MG63 (cell line): ENCODE measurements at places on chromosomes 7 and 10. TPM values are rescaled to one million over a fixed set of nuclear protein-coding genes. Genes with fewer than 3 reads are reported as not detected.

DNA sequence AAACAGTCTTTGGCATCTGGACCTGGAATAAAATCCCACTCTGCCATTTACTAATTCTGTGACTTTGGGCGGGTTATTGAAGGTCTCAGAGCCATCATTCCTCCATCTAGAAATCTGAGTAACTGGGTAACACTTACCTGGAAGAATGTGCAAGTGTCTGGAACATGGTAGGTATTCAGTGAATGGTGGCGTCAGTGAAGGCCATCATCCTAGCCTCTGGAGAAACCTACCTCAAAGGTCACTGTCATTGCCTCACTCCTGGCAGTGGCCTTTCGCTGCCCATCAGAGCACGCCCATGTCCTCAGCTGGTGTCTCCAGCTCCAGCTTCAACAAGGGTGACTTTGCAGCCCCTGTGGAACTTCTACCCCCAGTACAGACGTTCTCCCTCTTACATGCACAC lies 4.5 kb downstream of the GAL3ST4 start:
- DNase-seq = no peak

DNA sequence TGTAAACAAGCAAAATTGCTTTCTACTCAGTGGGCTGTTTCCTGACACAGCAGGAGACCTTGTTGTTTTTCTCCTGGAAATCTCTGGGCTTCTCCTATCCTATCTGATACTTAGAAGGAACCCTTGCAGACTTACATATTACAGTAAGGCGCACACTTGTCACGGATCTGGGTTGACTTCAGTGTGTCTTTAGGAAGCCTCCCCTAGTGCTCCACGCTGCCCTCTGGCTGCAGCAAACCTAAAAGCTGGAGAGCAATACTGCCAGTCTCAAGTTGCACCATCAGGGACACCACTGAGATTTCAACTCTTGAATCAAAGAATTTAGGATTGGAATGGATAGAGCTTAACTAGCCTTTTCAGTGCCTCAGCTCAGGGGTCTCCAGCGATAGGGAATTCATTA lies 495.3 kb downstream of the LRMDA start:
- DNase-seq = no peak

- DNase-seq = no peak
These were observed 50.4 kb upstream of the NKX6-2 start for GRCh38 chr10:132836248-132836831.

DNA sequence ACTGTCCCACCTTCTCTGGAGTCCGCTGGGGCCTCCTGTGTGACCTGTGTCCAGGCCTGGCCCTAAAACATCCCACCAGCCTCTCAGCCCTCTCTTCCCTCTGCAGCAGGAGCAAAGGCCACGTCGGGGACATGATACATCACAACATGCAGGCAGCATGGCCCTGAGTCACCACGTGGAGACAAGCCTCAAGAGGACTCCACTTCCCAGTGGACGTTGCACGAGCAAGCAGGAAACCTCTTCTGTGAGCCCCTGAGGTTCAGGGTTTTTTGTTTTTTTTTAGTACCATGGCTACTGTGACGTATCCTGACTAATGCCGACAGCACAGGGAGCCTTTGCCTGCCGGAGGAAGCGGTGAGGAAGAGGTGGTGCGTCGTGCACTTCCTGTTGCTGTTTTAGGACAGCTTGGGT lies 165.9 kb downstream of the DNAJB6 start:
- DNase-seq = no peak

DNA sequence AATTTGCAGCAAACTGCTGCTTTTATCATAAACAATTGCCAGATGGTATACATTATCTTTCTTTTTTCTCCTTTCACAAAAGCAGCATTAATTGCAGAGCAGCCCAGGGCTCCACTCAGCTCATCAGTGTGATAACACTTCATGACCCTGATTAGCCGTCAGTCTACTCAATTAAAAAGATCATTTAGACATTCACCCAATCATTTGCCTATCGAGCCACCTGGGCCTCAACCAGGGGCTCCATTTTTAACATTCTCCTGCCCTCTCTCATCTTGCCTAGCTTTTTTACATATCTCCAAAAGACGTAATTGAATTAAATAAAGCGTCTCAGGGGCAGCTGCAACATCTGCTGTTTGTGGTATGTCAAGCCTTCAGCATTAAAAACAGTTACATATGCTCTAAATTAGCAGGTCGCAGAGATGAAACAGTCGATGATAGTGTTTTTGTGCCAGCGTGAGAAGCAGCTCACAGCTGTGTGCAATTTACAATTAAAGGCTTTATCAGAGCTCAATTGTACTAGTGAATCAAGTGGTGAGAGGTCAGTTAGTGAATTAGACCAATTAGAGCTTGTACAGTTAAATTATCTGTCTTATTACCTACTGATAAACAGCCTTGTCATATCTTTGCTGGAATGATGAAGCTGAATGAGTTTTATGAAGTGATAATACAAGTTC lies 522.5 kb downstream of the ETV1 start:
- DNase-seq = no peak

GRCh38 chr10:122113161-122113944 lies 124.4 kb downstream of the TACC2 start:
- peak; percentile 76 for DNase-seq

Gene HERC4
- 129 and 171 TPM in 2 replicates for total RNA-seq

Gene HOXA2
- 0.35 TPM in 1 of 2 replicates, not detected in the other for total RNA-seq
